SW480 (cell line): ENCODE measurements at places on chromosomes 3 and 15.

DNA sequence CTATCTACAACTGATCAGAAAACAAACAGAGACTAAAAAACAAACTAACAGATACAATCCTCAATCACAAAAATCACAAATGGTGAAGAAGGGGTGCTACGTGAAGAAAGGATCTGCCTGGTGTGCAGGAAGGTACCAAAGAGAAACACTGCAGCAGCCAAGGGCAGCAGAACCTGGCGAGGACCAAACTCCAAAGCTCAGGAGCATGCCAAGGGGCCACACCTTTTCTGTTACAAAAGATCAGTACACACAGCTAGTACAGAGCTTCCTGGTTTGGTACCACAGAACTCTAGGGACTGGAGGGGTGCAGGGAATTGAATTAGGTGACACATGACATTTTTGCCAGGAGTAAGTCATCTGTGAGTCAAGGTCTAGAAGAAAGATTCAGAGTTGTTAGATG is 107.4 kb upstream of the GRM7 start:
- DNase-seq: no peak

DNA sequence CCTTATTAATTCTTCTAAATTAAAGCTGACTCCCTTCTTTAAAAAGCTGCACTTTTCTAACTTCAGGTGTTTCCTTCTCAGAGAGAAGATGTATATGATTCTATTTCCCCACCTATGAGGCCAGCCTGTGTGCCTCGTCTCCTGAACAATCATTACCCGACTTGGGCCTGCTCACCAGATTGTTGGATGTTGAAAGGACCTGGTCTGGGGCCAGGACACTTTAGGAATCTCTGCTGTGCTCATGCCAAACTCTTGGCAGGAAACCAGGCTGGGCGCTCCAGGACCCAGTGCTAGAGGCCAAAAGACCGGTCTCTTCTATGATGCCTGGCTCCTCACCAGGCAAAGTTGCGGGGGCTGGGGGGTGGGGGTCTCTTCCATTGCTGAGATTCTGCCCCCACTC is 16.9 kb upstream of the LRRC31 start:
- no peak for DNase-seq

GRCh38 chr3:105365391-105366325 is 1.1 kb upstream of the ALCAM start:
- DNase-seq: peak; percentile 6

GRCh38 chr3:120192579-120192978 is 92.4 kb downstream of the GPR156 start:
- DNase-seq: no peak

GRCh38 chr3:101521211-101521701 is 8.2 kb upstream of the SENP7 start:
- no peak for DNase-seq

GRCh38 chr15:80367094-80367493 is 37.1 kb upstream of the ARNT2 start:
- peak; percentile 6 for DNase-seq

- DNase-seq: peak; percentile 54
Observed at GRCh38 chr3:139629033-139629432, 48.7 kb downstream of the NMNAT3 start.

DNA sequence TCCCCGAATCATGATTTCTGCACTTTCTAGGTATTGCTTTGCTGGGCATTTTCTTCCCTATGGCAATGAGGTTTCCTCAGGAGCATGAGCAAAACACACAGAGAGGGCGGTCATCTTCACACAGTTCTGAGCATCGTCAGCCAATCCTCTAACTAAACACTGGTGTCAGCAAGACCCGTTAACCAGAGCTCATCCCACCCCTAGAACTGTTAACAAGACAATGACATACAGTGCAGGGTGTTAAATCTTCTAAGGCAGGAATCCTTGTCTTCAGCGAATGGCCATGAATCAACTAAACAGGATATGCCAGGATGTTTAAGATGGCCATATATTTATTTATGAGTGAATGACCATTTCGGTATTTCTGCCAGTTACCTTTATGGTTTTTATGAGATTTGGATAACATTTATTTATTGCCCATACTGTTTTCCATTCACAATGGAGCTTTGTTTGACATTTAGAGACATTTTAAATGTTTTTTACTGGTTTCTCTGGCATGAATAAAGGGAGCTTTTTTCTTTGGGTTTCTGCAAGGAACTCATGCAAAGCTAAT is 411.5 kb upstream of the PROK2 start:
- no peak for DNase-seq

- DNase-seq: no peak
Observed at GRCh38 chr15:42270996-42271395, 2.0 kb upstream of the GANC start.

GRCh38 chr3:133106169-133106568 is 68.0 kb downstream of the TMEM108 start:
- DNase-seq: no peak
